ENCODE measurements at places on chromosomes 2 and 18.
A peak's percentile ranks its signal among the peaks of the same experiment; 100 is the strongest.

DNA sequence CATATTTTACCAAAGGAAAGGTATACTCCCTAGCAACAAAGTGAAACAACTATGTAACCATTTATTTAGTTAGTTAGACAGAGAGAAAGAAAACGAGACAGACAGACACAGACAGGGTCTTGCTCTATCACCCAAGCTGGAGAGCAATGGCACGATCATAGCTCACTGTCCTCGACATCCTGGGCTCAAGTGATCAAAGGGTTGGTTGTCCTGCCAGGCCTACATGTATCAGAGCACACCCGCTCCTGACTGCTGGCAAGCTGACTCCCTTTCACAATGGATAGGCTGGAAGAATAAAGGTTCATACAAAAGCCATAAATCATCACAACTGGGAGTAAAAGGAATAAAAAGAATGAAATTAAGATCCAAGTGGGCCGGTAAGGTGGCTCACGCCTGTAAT lies 53.5 kb downstream of the ATL2 start:
- no peak for DNase-seq

DNA sequence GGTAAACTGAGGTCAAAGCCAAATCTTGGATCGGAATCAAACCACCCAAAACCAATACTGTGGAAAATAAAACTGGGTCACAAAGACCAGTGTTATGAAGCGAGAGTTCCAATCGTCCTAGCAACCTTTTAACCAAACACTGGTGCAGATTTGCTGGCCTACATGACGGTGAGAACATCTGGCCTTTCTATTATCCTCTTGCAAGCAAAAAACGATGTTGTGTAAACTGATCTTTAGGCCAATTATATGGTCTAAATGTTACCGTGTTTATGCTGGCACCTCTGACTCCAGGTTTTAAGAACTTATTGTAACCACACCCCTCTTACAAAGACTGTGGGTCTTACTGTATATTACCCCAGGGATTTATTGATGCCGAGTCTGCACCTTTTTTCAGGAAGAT lies 145.9 kb downstream of the GFPT1 start:
- peak; percentile 56 for DNase-seq

- DNase-seq, result no peak
Measured at GRCh38 chr2:90221300-90221651, 1529.8 kb downstream of the RPIA start.

- DNase-seq, result no peak
Measured at GRCh38 chr2:105382177-105382576, 16.7 kb downstream of the FHL2 start.

- no peak for DNase-seq
Measured at GRCh38 chr2:60029566-60029883, 523.9 kb downstream of the BCL11A start.

GRCh38 chr18:72542342-72542741 lies 1.8 kb downstream of the CBLN2 start:
- no peak for DNase-seq

DNA sequence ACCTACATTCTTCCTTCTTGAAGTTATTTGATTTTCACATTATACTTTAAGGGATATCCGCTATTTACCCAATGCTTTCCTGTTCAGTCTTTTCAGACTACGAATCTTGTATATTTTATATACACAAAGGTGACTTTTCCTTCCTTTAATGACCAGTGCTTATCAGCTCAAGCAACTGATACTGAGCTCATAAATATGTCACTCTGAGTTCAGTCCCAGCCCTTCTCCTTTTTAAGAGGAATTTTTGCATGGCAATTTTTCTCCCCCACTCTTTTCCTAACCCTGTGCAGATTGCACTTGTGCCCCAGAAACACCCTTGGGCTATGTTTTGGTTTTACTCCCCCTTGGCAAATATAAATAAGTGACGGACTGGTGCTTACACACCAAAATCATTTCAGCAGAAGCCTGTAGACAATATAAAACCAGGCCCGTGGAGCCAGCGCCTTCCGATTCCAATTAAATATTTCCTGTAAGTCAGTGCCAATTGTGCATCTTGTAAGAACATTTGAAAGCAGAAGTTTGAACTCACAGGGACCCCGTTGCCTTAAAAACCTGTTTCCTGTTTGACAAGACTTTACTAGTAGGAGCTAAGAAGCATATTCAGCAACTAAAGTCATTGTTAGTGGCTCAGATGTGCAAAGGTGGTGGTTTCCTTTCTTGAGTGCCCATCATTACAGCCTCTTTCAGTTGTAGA lies 66.3 kb upstream of the GATA6 start:
- no peak for DNase-seq

DNA sequence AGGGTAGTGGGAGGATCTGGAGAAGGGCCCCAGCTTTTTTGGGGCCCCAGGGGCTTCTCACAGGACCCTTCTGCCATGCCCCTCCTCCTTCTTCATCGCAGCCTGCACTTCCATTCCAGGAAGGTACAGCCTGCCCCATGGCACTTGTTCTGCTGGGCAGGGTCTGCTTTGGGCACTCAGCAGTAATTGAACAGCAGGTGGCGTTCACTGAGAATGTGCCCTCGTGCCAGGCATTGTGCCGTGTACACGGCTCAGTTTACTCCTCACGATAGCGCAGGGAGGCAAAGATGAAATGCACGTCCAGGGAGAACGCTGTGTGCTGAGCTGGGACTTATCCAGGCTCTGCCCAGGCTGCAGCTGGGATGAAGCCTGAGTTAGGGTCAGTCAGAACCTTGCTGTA lies 54.8 kb upstream of the ASB18 start:
- DNase-seq, result no peak

GRCh38 chr2:202237787-202238233 lies 587 bp downstream of the SUMO1 start:
- DNase-seq, result no peak

- no peak for DNase-seq
Measured at GRCh38 chr18:75521816-75522215, 94.3 kb upstream of the SMIM21 start.

DNA sequence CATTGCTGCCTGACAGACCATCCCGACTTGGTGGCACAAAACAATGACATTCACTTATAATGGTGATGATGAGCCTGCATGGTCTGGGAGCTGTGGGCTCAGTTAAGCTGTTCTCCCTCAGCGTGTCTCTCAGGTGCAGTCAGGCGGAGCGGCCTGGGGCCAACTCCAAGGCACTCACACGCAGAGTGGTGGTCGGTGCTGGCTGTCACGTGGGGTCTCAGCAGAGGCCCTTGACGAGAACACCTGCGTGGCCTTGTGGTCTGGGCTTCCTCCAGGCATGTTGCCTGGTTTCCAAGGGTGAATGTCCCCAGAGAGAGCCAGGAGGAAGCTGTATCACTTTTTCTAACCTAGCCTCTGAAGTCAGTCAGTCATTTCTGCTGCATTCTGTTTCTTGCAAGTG lies 29.8 kb downstream of the ARMC9 start:
- DNase-seq, result no peak

DNA sequence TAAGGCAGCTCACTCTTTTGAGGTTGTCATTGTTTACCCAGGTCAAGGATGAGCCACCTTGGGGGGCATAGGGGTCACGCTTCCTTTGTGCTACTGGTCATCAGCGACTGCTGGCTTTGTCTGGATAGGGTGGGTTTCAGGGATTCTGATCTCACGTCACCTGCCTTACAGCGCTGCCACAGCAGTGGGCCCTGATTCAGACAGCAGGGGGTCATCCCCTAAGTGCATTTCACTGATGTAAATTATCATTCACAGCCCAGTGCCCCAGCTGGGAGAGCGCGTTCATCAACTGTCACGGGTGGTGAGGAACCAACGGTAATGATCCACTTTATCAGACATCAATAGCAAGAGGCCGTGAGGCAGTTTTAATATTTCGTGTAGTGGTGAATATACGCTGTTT lies 291.2 kb downstream of the NEDD4L start:
- DNase-seq, result no peak

DNA sequence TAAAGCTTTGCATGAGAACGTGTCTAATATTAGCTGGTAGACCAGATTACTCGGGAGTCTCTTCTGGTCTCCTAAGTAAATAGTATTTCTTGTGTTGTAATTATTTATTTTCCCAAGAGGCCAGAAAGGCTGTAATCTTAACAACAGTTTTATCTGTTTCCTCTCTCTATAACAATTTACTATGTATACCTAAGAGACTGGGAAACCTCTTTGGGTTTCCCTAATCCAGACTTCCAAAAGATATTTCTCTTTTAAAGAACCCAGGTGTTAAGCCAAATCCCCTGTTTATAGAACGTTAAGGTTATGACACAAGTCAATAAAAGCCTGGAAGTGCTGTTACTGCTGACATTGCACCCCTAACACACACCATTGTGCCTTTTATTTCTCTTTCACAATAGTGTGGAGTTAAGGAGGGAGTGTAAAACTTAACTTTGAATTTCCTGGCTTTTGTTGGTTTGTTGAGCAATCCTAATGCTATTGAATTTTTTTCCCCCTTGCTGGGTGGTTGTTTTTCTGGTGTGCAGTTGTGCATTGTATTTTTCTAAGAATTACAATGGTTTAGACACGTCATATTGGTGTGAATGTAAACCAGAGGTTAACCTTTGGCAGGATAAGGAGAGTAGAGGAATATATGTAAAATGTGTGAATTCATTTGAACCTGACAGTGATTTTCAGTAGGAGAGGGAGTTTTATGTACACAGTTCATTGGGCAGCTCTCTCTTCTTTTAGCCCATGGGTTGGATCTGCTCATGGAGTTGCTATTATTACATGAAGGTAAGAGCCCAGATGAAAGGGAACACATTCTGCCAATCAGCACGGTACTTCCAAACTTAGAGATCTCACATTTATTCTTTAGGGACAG lies 192.8 kb downstream of the MTX2 start:
- DNase-seq, result no peak

GRCh38 chr18:26656944-26657536 lies 108.7 kb upstream of the KCTD1 start:
- DNase-seq, result peak; percentile 24

- no peak for DNase-seq
Measured at GRCh38 chr2:57330447-57330846, 716.2 kb upstream of the VRK2 start.

- DNase-seq, result no peak
Measured at GRCh38 chr2:226600184-226600583, 199.4 kb downstream of the IRS1 start.

DNA sequence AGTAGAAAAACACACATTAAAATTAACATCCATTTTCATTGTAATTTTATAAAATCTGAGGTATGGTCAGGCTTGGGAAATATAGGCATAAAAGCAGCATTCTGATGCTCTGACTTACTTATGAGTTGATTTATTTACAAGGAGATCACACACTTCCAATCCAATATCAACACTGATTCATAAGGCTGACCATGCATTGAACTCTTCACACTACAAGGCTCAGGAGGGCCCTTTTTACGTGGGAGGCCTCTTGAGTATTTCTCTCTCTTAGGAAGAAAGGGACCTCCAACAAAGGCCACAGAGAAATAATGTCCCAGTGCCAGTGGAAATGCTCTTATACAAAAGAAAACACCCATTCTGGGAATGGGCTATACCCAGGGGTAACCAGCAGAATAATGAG lies 222.8 kb downstream of the NAPG start:
- DNase-seq, result no peak

GRCh38 chr2:112290088-112290487 lies 14.7 kb downstream of the ZC3H6 start:
- no peak for DNase-seq

DNA sequence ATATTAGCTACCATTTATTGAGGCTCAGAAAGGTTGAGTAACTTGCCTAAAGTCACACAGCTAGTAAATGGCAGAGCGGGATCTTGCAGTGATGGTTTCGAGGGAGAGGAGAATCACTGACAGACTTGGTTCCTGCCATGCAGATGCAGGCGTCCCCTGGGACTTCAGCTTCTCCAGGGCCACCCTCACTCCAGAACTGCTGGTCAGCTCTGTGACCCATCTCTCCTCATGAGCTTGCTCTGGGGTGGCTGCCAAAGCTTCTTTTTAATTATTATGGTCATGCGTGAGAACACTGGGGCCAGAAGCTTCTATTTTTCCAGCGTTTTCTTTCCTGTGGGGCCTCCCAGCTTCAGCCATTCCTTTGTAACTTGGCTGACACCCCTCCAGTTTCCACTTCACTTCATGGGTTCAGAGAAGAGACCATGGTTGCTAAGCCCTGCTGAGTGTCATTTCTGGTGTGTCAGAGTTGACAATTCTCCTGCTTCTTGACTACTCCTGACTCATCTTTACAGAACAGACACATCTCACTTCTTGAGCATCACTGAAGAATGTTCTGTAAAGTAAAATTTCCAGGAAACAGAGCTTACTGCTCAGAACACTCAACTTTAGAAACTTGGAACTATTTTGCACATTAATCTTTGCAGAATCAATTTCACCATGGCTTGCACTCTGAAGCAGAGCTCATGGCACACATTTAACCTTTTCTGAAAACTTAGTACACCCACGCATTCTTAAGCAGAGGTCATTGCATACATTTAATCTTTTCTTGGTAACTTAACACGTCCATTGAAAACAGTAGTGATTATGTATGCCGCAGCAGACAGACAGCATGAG lies 70.4 kb downstream of the IL1R2 start:
- DNase-seq, result peak; percentile 77

DNA sequence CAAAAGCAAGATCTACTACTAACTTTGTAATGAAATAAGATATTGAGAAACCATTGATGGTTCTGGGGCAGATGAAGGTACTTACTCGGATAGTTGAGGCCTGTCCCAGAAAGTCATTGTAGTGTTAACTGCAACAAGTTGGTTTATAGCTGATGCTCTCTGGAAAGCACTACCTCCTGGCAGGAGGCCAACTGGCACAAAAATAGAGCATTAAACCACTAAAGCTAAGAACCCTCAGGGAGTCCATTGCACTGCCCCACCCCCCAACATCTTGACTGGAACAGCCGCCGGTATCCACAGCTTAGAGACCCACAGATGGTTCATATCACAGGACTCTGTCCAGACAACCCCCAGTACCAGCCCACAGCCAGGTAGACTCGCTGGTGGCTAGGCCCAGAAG lies 552.5 kb upstream of the CRIM1 start:
- DNase-seq, result no peak

DNA sequence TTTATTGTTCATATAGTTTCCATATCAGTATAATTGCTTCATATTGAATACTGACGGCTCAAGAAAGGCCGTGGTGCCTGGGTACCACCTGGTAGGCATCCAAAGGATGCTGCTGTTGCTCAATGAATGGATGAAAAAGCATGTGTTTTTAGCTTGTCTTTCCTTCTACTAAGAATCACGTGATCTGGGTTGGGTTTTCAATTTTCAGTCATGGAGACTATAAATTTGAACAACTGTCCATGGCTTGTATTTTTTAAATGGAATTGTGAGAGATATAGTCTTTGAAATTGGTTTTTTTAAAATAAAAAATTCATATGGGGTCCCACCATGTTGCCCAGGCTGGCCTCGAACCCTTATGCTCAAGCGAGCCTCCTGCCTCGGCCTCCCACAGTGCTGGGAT lies 25.3 kb downstream of the EMILIN2 start:
- no peak for DNase-seq

GRCh38 chr2:231286964-231287363 lies 88.5 kb downstream of the ARMC9 start:
- no peak for DNase-seq

- no peak for DNase-seq
Measured at GRCh38 chr2:144201868-144202468, 318.0 kb downstream of the ZEB2 start.

- no peak for DNase-seq
Measured at GRCh38 chr2:20179755-20180594, 45.0 kb downstream of the SDC1 start.

Measured in fibroblast of the conjunctiva (primary cell).